ENCODE measurements at places on chromosomes 7 and 10.

DNA sequence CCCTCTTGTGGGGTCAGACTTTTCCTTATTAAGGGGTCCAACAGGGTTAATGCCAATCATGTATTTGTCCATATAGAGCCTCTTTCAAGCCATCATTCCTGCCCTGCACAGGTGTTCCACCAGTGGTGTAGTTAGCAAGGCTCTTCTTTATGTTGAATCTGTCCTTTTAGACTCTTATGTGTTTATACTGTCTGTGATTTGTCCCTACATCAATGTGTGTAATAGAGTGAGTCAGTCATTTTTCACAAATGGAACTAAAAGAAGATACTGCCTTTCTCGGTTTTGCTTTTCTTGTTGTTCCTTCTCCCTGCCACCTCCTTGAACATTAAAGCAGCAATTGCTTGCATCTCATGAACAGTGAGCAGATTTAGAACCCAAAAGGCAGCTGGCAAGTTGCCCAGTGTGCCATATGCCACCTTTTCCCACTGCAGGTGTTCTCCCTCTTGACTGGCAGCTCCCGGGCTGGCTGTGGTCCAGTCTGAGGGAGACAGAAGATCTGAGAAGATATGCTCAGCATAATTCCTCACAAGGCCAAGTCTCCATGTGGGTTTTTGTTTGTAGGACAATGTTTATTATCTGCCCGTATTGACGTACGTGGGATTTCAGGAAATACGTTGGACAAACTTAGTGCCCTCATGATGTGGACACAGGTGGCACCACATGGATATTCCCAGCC lies 154.1 kb downstream of the LHFPL3 start:
- no peak for DNase-seq

DNA sequence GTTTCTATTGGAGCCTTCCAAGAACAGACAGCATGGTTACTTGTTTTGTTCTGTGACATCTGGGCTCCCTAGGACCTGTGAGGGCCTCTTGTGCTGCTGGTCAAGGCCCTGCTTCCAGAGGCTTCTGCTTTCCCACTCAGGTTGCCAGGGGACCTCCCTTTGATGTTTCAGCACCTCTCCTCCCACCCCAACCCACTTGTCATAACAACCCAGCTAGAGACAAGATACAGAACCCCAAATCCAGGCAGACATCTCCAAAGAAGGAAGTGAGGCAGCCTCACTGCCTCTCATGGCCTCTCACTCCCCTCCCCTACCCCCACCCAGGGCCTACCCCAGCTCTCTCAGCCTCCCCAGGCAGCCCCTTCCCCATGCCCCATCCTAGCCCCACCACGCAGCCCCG lies 11.3 kb downstream of the NFKB2 start:
- DNase-seq: no peak

DNA sequence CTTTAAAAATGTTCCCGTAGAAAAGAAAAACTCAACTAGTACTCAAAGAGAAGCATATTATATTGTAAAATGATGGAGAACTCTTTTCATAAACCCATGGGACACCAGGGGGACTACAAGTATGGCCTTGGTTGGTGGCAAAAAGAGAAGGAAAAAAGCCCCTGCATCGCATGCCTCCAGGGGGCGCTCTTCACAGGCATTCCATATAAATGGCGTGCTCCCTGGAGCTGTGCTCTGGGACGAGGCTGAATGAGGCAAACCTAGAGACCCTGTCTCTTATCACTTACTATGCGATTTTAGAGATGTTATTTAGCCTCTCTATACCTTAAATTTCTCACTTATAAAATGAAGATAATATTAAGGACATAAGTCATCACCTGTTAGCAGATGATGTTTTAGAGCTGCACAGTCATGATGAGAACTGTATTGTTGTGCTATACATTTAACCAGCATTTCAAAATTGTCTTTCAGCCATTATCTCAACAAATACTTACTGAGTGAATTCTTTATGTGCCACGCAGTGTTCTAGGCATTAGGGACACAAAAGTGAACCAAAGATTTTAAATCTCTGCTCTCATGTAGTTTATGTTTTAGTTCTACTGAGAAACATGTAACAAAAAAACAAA lies 105.8 kb downstream of the ARHGAP21 start:
- peak; percentile 10 for DNase-seq

- DNase-seq: no peak
These were observed 122.3 kb downstream of the CCDC71L start for GRCh38 chr7:106538638-106539037.

DNA sequence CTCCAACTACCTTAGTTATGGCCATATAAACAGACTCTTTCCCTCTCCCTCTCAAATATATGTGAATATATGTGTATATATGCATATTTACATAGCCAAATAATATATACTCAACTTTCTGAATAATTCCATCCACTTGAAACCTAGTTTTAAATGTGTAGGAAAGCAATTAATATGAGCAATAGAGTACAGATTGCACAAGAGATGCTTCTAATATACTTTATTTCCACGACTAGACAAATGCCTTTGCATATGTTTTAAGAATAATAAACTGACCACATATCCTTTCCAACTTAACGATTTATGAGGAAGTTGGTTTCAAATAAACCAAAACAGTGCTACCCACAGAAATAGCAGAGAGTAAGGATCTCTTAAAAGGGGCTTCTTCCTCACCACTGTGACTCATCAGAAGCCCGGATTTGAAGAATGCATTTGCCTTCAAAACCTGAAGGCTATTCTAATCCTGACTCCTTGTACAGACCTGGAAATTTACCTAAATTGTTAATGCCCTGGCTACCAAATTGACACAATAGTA lies 266.3 kb downstream of the AHR start:
- DNase-seq: no peak

Data from T-helper 1 cell (primary cell).